ENCODE measurements at places on chromosomes 4 and X. TPM values are rescaled to one million over a fixed set of nuclear protein-coding genes. Genes with fewer than 3 reads are reported as not detected.

SCFD2 gene
- 13.9 TPM for total RNA-seq

REPS2 gene
- 2.8 TPM for total RNA-seq

MTTP gene
- not detected for total RNA-seq

P2RY8 gene
- 0.23 TPM for total RNA-seq

AFM gene
- not detected for total RNA-seq

CBLL2 gene
- total RNA-seq, result not detected

WAS gene
- total RNA-seq, result 0.39 TPM

SPOCK3 gene
- total RNA-seq, result 2.0 TPM
